DND-41 (cell line): ENCODE measurements at places on chromosomes 6 and 20.

DNA sequence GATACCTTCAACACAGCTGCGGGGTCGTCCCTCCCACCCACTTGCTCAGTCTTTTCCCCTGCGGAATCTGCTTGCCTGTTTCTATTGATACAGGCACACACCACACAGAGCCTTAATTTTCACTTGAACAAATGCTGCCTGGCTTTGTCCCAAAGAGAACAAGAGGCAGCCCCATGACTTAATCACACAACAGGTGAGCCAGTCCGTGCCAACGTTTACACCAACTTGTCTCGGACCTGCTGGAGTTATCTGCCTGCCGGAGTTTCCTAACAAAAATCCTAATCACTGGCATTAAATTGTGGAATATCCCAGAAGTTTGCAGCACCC is 186.8 kb upstream of the RREB1 start:
- H3K36me3 ChIP-seq = no peaks in the 10 kb centered on the region
- no peaks in the 10 kb centered on the region for H3K4me1 ChIP-seq
- H3K4me3 ChIP-seq = no peak overlapping the region
- no peaks in the 10 kb centered on the region for H3K27me3 ChIP-seq
- DNase-seq = no peak

DNA sequence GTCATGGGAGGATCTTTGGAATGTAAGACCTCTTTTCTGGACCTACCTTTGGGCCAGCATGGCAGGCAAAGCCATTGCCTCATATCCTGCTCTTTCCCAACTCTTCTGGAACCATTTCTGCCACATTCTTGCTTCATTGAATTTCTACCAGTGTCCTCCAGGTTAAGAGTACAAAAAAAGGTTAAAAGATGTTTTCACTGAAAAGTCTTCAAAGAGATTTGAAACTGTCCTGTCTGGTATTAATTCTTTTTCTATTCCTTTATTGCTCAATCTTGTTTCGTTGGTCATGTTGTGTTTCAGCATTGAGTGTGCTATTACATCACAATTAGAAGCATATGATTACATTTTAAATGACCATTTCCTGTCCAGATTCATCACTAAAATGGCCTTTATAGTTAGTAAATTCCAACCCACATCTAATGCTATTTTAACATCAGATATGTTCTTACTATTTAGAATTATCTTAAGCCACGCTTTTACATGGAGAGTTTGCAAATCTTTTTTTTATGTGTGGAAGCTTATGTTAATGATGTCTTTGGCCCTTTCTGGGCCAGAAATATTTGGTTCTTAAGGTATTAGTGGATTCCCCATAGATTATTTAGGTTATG is 450.9 kb downstream of the GJA1 start:
- H3K36me3 ChIP-seq = no peaks in the 10 kb centered on the region
- H3K27me3 ChIP-seq = no peaks in the 10 kb centered on the region
- no peak for DNase-seq

DNA sequence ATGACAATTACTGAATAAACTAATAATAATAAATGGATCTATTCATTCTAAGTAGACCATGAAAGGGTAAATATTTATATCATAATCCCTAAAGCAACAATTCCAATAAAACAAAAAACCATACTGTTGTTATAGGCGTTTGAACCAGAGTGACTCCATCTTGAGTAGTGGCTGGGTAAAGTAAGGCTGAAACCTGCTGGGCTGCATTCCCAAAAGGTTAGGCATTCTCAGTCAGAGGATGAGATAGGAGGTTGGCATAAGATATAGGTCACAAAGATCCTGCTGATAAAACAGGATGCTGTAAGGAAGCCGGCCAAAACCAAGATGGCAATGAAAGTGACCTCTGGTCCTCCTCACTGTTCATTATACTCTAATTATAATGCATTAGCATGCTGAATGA is 8.3 kb downstream of the OR2H1 start:
- H3K4me1 ChIP-seq = no peaks in the 10 kb centered on the region
- H3K36me3 ChIP-seq = no peaks in the 10 kb centered on the region
- H3K27me3 ChIP-seq = no peaks in the 10 kb centered on the region
- H3K27ac ChIP-seq = no peak overlapping the region
- DNase-seq = no peak
- no peak overlapping the region for H3K4me3 ChIP-seq

DNA sequence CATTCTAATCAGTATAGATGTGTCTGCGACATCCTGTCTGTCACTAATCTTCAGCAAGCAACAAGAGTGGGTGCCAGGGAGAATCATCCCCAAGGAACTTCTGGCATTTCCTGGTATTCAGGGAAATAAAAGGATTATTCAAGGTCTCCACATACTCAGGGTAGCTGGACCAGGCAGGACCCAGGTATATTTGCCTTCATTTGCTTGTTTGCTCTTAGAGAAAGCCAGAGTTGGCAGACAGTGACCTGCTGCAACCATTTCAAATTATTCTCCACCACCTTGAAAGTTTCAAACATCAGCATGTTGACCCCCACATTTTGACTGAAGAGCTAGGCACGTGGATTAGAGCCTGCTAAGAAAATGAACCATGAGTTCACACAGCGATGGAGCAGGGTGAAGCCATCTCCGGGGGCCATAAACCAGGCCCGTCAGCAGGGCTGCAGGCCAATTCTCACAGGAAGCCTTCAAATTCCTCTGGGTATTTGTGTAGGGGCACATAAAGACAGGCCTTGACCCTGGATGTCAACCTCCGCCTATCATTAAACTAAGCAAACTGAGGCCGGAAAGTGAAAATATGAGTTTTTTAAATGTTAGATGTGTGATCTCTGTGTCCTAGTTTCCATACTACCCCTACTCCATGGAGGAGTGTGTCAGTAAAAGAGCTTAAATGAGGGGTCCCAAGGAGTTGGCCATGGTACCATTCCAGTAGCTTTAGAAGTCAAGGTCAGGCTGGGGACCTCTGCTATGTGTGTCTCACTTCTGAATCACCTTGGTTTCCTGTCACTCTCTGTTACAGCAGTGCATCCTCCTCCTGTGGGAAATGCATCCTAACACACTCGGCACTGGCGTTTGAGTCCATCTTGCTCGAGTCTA is 32.9 kb downstream of the TRAM2 start:
- H3K4me3 ChIP-seq = no peak overlapping the region
- no peak overlapping the region for H3K27ac ChIP-seq
- no peak for DNase-seq
- no peaks in the 10 kb centered on the region for H3K36me3 ChIP-seq
- peaks cover 21% of the 10 kb centered on the region for H3K4me1 ChIP-seq
